Right lung (tissue), 10 donors: ENCODE measurements at places on chromosomes 13 and 19. TPM values are rescaled to one million over a fixed set of nuclear protein-coding genes. Genes with fewer than 3 reads are reported as not detected.

DNA sequence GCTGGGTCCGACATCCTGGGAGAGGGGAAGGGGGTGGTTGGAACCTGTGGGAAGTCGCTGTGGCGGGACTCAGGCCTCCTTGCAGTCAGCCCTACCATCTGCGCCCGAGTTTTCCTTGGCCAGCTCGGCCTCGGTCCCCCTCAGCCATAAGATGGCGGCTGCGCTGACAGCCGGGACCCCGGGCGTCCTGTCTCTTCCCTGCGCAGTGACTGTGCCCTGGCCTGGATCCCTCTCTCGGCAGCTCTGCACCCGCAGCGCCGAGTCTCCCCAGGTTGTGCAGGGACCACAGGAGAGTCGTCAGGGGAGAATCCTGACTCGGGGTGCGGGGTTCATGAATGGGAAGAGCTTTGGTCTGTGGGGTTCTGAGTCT lies 345 bp downstream of the ZNF257 start:
- no peak for DNase-seq

- DNase-seq = peak; percentile 39
Observed at GRCh38 chr13:85230691-85231093, 568.5 kb downstream of the SLITRK6 start.

- no peak for DNase-seq
Observed at GRCh38 chr13:25905611-25906010, 146.2 kb downstream of the SHISA2 start.

- no peak for DNase-seq
Observed at GRCh38 chr19:39158646-39159260, 33.2 kb downstream of the PAK4 start.

The NTN5 gene
- polyA plus RNA-seq = 1.5 TPM

DNA sequence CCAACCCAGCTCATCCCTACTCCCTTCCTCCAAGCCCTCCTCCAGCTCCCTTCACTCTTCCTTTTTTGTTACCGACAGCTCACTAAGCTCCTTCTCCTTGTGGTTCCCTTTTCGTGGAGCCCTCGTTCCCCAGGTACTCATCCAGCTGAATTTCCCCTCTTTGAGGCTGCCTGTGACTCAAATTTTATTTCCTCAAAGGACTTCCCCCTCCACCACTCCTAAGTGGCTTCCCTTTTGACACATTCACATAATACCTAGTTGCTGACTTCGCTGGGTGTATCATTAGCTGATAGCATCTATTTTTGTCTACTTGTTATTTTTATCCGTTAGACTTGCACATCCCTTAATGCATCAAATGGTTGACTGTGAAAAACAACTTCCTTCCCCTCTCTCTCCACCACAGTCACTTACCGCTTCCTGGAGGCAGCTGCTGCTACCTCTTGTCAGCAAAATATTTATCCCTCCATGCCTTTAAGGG lies 14.5 kb downstream of the FFAR2 start:
- DNase-seq = no peak
